ENCODE measurements at places on chromosomes 1 and 21.

GRCh38 chr1:177913762-177914540 is 55.9 kb downstream of the SEC16B start:
- DNase-seq, result peak; percentile 42

- DNase-seq, result no peak
Observed at GRCh38 chr1:116754198-116754977, at the start of gene CD2. TSS of gene CD2 (plus strand) at chr1:116754430. CDS start at chr1:116754493, 63 bp downstream.

- no peak for DNase-seq
Observed at GRCh38 chr1:32406629-32407111, 12.4 kb upstream of the BSDC1 start.

GRCh38 chr1:213020016-213020415 is 4.3 kb upstream of the ANGEL2 start:
- no peak for DNase-seq

DNA sequence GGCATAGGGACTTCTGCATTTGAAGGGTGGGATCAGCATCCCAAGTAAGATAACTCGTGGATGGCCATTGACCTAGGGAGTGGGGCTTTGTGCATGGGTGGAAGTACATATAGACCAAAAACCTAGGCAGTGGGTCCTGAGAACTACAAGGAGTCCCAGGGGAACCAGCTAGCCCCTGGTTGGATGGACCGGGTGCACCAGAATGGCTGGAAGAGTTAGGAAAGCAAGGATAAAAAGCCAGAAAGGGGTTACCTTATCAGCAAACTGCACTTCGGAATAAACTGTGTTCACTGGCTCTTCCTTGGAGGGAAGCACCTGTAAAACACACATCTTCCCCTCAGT is 26.6 kb upstream of the SLAMF6 start:
- no peak for DNase-seq

- no peak for DNase-seq
Observed at GRCh38 chr1:3353876-3354275, 100.6 kb upstream of the ARHGEF16 start.

GRCh38 chr1:63960326-63960725 is 186.5 kb downstream of the ROR1 start:
- no peak for DNase-seq
